Inflammatory macrophage treated with lipopolysaccharide for 4 hours (primary cell): ENCODE measurements at places on chromosomes 13 and 19.

- no peak for DNase-seq
Observed at GRCh38 chr19:22286151-22286810, at the start of gene ZNF729. ZNF729 (plus strand) TSS chr19:22286441; CDS start chr19:22286526, 85 bp downstream.

- no peak for DNase-seq
Observed at GRCh38 chr13:91891141-91891540, 492.7 kb downstream of the GPC5 start.

GRCh38 chr19:13051557-13052165 lies 51.0 kb downstream of the LYL1 start:
- DNase-seq, result no peak

- DNase-seq, result no peak
Observed at GRCh38 chr19:45496349-45496953, 396 bp downstream of the RTN2 start.

DNA sequence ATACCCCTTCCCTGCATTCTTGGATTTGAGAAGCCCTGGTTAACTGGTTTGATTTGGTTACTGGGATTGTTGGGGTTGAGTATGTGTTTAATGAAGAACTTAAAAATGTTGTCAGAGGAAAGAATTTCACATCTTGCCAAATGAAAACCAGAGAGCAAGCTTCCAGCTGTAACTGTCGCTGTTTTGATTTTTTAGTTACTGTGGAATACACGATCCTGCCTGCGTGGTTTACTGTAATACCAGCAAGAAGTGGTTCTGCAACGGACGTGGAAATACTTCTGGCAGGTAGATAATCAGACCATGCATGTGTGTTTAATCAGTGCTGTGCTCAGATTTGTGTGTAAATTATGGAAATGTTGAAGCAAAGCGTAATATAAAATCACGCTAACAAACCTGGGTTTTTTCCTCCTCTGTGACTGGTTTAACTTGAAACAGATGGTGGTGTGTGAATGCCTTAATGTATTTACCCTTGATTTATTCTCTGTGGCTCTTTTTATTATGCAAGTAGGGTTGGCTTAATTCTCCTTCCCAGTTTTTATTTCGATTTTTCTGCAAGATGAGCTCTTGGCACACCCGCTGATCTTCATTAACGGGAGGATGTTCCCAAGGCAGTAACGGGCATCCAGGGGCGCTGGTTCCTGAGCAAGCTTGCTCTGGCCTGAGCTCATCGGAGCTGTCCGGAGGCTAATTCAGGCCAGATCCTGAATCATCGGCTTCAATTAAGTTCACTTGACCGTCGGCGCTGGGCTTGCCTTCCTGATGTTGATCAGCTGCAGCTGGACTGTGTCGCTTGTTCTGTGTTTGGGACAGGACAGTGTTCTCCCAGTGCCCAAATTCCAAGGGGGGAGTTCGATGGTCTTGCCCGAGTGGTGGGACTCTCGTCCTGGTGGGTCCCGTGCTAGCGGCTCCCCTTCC lies 16.0 kb downstream of the UPF1 start:
- no peak for DNase-seq

DNA sequence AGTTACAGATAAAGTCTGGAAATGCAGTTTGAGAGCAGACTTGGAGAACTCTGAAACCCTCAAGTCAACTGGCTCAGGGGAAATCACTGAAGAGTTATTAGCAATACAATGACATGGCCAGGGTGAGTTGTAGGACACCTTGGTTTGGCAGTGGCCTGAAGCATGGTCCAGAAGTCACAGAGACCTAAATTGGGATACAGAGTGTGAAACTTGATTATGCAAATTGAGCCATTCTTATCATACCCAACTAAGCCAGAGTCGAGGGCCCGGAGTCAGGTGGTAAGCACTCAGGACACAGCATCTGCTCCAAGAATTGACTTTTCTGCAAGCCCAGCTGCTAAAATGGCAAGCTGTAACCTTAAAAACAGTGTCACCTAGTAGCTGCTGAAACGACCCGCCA lies 224.5 kb downstream of the DCLK1 start:
- DNase-seq, result no peak

- peak; percentile 89 for DNase-seq
Observed at GRCh38 chr19:34269968-34270621, 15.7 kb downstream of the GARRE1 start.

DNA sequence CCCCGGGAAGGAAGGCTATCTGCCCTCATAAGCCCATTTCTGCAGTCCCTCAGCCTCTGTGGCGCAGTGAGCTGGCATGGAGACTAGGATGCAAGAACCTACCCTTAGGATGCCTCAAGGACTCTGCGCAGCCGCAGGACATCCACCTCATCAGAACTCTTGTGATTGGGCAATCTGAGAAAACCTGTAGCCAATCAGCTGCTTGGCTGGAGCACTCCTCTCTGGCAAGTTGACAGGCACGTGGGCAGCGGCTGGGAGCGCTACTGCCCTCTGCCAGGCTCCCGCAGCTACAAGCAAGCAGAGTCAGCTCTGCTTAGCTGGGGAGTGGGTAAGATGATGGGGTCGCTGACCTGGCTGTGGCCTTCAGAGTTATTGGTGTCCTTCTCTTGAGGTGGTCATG lies 1.5 kb upstream of the ECSIT start:
- DNase-seq, result peak; percentile 80

DNA sequence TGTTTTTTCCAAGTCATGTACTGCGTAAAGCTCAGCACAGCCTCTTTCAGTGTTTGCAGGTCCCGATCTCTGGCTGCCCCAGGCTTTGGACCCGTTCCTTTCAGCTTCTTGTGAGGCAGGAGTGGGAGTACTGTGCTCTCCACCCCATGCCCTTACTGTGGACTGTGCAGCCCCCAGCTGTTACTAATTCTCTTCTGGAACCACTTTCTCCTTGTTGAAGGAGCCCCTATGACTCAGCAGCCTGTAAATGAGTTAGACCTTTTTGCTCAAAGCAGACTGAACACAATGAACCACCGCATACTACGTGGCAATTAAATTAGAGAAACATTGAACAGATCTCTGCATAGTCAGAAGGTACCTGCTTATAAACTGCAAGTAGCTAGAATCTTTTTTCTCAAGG lies 39.0 kb downstream of the SERTM1 start:
- DNase-seq, result no peak

GRCh38 chr13:61935710-61936109 lies 520.1 kb upstream of the PCDH20 start:
- no peak for DNase-seq

DNA sequence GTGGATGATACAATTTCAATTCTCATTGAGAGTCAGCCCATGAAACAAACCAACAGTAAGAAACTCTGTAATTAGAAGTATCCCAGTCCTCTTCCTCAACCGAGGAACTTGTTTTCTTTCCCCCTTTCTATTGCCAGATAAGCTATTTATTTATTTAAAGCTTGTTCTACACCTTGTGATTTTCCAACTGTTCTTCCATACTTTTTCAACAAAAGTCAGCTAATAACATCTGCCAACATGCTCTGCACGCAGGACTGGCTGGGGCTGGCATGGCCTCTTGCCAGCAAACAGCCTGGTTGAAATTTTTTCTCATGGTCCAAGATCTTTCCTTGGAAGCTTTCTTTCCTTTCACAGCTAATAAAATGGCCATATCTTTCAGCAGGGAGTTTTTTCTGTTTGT lies 2.9 kb upstream of the IRS2 start:
- no peak for DNase-seq

DNA sequence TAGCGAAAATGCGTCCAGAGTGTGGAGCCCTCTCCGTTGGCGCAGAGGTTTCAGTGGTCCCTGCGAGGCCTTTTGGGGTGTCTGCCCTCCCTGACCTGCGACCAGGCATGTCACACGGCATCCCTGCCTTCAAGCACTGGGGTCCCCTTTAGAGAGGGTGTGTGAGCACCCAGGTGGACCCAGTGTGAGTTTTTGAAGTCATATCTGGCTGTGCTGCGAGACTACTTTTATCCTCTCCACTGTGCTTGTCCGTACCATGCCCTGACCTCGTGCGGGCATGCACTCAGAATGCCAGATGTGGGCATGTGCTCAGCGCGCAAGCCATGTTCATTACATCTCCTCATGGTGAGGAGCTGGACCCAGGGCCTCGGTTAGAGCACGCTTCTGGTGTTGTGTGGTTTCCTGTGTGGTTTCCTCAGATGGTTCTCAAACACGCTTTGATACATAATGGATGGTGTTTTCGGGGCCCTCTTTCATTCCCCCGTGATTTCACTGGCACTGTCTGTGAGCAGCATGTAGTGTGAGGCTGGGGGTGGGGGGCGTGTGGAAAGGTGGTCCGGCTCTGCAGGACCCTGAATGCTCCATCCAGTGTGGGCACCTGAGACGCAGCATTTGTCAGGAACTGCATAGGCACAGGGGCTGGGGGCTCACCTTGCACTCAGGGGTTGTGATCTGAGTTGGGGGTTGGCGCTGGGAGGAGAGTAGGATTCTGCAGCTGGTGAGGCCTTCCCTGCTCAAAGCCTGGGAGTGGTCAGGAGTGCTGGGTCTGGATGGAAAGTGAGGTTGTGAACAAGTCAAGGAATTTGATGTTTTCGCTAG lies 2.3 kb downstream of the TFDP1 start:
- DNase-seq, result no peak

- no peak for DNase-seq
Observed at GRCh38 chr13:51343475-51343874, 4.0 kb downstream of the SERPINE3 start.

- DNase-seq, result peak; percentile 5
Observed at GRCh38 chr19:48713041-48713863, 6.3 kb downstream of the MAMSTR start.

GRCh38 chr13:39159393-39159792 lies 121.1 kb downstream of the NHLRC3 start:
- no peak for DNase-seq

DNA sequence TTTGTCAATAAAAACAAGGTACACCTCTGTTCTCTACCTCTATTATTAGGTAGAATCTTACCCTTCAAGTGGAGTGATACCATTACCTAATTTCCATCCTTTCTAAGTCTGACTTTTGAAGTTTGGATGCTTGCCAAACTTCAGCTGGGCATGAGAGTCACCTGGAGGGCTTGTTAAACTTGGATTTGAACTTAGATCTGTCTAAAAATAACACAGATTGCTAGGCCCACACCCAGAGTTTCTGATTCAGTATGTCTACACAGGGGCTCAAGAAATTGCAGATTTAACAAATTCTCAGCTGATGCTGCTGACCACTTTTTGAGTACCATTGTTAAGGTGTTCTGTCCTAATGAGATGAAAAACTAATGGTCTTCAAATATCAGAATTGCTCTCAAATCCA lies 512.2 kb downstream of the LMO7 start:
- no peak for DNase-seq
